ENCODE measurements at places on chromosomes 5 and 9. TPM values are rescaled to one million over a fixed set of nuclear protein-coding genes. Genes with fewer than 3 reads are reported as not detected.

The HSDL2 gene
- 32.1 TPM for total RNA-seq

The MSH3 gene
- total RNA-seq, result 13.9 TPM

The KCNV2 gene
- not detected for total RNA-seq

The FST gene
- 131 TPM for total RNA-seq

The CCL27 gene
- not detected for total RNA-seq

The TMEM232 gene
- total RNA-seq, result 2.6 TPM

The VAV2 gene
- total RNA-seq, result 17.3 TPM

The PRKAA1 gene
- total RNA-seq, result 128 TPM

The FSTL4 gene
- total RNA-seq, result not detected

The MORN5 gene
- total RNA-seq, result not detected

The CMBL gene
- total RNA-seq, result 23.3 TPM

The PKD2L2 gene
- total RNA-seq, result not detected

The ZNF879 gene
- 5.5 TPM for total RNA-seq

The TEX48 gene
- not detected for total RNA-seq

The RNF208 gene
- not detected for total RNA-seq

All from MG63 (cell line).